ENCODE measurements at places on chromosomes 2 and 18.

DNA sequence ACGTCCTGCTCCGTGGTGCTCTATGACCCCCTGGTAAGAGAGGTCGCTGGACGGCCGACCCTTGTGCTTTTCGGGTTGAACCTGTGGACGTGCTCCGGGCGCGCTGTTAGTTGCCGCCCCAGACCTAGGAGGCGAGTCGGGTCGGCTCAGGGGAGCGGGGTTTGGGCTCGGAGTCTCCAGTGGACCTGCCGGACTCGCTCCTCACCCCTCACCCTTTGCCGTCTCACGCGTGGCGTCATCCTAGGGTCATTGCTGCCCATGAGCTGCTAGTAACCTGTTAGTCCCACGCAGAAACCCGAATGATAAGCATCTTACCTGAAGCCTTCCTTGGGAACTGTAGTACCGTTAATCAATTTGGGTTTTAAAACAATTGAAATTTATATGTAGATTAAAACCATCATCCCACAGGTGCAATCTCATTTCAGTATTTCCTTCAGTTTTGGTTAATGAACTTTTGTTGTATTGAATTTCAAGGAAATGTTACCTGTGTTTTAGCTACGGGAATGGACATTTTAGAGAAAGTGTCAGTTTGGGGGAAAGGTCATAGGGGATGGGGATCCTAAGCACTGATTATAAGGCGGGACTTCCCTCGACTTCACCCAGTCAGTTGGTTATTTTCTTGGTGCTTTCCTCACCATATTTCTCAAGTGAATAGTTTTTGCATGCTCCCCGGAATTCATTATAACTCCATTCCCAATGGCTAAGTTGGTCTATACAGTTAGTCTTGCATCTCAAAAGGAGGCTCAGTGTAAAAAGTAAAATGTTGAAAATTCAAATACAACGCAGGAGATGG lies 536 bp downstream of the ELP2 start:
- DNase-seq: no peak

GRCh38 chr2:32210767-32211408 lies 45.2 kb downstream of the SLC30A6 start:
- DNase-seq: no peak

DNA sequence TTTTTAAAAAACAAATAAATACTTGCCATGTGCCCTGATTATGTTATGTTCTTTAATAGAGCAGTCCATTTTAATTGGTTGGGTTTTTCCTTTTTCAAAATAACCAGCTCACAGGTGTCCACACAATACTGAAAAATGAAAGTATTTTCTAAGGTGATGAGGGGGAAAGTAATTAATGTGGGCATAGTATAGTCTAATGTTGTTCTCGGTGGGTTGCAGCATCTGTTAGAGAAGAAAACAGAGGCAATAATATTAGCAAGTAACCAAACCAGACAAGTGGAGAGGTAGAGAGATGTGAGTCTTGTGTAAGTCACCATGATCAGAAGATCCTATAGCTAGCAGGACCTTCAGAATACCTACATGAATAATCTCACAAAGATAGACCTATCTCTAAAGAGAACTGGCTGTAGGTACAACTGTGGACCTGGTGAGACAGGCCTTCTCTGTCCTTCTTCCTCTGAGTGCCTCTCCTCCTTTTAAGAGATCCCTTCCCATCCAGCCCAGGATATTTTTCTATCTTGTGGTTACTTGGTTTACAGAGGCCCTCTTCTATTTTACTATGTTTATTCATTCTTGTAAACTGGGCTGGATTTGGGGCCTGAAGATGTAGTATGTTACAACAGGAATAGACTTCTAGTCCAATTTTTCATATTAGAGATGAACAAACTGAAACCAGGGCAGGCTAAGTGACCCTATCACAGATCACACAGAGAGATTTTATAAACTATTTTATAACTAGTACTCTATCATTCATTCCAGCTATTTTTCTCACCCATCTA lies 67.1 kb upstream of the MSTN start:
- no peak for DNase-seq

- no peak for DNase-seq
Measured at GRCh38 chr2:209973328-209973727, 29.1 kb upstream of the RPE start.

DNA sequence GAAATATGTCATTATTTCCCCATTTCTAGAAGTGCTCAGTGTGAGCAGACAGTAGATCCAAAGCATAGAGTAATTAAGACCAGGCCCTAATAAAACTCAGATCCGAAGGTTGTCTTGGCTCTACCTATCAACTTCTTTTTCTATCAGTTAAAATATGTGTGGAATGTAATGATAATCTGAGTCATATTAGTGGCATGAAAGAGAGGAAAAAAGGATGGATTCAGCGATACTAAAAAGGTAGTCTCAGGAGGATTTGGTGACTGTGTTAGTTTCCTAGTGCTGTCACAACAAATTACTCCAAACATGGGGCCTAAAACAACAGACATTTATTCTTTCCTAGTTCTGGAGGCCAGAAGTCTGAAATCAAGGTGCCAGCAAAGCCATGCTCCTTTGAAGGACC lies 103.7 kb upstream of the NABP1 start:
- no peak for DNase-seq

DNA sequence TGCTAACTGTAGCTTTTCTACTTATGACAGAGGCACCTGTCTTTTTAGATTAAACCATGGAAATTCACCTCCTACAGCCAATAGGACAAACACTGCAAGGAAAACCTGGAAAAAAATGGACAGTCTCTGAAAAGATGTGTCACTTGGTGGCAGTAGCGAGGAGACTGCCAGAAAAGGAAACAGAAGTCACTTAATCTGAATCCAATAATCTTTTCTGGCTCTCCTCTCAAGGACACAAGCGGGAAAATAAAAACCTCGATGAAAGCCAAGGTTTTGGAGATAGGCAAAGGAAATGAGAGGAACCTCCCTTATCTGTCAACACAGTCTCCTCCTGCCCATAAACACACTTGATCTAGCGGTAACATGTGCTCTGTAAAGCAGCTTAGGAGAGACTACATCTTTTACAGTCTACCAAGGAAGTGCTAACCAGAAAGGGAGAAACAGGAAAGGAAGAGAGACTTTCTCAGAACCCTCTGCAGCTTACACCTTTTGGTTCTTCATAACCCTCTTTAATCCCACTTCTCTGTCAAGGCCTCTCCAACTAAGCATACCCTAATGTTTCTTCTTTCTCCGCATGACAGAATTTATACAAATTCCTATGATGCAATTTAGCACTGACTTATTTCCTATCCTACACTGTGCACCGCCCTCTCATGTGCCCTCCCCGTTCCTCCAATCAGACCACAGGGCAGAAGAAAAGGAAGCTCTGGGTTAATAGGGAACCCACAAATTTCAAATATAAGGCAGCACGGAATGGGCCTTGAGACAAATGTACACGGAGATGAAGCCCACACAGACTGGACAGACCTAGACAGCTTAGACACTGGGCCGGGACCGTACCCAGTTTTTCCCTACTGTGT lies 52.8 kb downstream of the CLASP1 start:
- no peak for DNase-seq

GRCh38 chr18:44988821-44989587 lies 308.3 kb downstream of the SETBP1 start:
- DNase-seq: no peak

- DNase-seq: no peak
Measured at GRCh38 chr2:215811003-215811402, 202.3 kb downstream of the MREG start.

- no peak for DNase-seq
Measured at GRCh38 chr2:204504594-204504993, 40.7 kb upstream of the PARD3B start.

DNA sequence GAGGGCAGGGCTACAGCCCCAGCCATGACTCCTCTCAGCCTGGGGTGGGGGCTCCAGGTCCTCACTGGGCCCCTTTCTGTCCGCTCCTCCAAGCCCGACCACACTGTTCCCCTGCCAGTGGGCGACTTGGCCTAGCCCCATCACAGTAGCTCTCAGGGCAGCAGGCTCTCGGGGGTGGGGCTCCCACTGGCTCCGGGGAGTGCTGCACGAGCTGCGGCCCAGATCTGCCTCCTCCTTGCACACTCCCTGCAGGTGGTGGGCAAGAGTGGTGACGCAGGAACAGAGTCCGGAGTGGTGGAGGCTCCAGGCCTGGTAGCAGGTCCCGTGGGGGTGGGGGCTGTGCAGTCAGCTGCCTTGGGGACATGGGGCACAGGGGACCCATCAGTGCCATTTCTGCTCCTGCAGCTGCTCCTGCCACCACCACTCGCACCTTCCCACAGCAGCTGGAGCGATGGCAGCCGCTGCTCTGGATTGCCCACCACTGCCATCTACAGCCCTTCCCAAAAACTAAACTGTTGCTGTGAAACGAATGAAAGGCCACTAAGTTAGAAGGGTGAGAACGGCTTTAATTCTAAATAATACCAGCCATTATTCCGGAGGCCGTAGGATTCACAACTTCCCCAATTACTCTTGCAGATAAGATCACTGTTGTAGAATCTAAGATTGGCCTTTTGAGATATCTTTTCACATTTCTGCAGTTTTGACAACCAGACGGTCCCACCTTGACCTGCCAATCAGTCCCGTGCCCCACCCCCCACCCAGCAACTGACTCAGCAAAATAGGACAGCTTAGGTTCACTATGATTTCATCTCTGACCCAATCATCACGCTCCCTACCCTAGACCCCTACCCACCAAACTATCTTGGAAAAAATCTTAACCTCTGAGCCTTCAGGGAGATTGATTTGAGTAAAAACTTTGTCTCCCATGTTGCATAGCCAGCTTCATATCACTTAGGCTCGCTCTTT lies 530.2 kb downstream of the DCC start:
- DNase-seq: no peak

GRCh38 chr18:65938592-65939372 lies 188.0 kb downstream of the CDH7 start:
- no peak for DNase-seq

DNA sequence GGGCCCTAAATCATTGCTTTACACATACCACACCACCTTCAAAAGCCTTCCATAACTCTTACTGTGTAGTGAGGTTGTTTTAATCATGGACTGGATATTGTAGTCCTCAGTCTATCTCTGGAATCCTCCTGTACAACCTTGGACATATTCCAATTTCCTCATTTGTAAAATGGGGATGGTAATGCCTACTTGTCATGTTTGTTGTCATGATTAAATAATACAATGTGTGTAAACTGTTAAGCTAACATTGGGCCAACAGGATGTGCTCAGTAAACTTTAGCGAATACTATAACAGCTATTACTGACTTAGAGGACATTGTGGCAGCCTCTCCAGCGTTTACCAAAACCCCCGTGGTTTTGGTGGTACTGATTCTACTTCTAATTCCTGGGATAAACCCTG lies 74.7 kb upstream of the PTPRM start:
- DNase-seq: no peak

GRCh38 chr2:172072303-172072702 lies 13.0 kb upstream of the DLX1 start:
- no peak for DNase-seq

DNA sequence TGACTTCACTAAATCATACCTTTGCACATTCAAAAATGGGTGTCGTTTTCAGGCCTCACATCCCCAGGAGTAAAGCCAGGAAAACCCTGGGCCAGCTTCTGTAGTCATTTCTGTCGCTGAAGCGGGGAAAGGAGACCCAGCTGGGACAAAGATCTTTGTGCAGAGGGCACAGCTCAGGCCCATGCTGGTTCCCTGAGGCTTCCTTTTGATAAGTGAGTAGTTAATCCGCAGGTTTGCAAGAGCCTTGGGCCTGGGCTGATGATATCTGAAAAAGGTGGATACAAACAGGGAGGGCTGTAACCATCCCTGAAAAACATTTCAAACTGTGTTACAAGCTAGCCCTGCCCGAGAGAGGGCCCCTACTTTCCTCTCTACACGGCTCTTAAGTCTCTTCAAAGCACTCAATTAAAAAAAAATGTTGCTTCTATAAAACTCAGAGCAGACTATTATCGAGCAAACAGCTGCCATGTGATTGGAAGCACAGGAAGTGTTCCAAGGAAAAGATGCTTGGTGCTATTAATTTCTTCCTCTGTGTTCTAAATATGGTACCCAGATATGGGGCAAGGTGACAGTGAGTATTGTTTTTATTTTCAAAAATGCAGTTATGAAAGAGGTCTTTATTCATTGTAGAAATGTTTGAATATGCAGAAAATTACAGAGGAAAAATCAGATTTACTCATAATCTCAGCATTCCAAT lies 117.2 kb downstream of the LNPK start:
- no peak for DNase-seq

DNA sequence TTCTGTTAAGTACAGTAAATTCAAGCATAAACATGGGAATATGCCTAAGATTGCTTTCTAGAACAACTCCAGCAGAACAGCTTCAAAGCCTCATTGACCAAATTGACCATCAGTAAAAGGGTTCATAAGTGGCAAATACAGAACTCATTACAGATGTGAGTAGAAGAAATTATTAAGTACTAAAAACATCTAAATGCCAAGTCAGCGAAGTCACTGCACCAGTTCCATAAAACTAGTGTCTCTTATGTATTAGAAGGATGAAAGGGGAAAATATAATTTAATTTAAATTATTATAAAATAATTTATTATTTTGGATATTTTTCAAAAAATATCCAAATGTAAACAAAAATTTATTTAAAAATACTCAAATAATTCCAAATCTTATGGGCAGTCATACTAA lies 553.2 kb downstream of the ERBB4 start:
- no peak for DNase-seq

GRCh38 chr2:176753205-176753604 lies 459.4 kb upstream of the HNRNPA3 start:
- no peak for DNase-seq

DNA sequence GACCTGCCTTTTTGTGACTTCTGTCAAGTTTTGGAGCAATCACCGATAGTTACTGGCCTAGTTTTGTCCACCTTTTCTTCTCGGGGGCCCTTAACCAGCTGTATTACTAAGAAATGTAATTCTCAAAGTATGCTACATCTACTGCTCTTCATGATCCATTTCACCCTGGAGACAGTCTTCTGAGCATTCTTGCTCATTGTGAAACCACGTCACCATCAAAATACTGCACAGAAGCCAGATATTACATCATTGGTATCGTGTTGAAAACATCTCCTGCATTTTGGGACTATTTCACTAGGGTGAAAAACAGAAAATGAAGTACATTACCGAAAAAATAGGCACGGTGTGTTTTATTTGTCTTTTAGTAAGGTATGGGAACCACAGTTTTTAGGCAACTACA lies 11.7 kb downstream of the LYPD6B start:
- DNase-seq: no peak

DNA sequence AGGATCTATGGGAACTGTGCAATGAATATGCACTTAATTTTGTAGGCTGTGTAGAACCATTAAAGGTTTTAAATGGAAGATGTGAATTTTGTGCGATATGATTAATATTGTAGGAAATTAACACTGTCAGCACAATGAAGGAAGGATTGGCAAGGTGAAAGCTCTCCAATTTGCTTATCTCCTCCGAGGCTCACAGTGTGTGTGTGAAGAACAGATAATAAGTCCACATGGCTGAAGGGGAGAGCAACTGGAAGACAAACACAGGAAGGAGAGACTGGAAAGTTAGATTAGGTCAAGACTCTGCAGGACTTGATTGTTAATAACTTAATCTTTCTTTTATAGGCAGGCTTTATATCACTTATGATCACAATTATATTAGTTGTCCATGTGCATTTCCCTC lies 269.7 kb upstream of the VRK2 start:
- no peak for DNase-seq
